Effector memory CD8-positive, alpha-beta T cell (primary cell): ENCODE measurements at places on chromosomes 7 and 10.

DNA sequence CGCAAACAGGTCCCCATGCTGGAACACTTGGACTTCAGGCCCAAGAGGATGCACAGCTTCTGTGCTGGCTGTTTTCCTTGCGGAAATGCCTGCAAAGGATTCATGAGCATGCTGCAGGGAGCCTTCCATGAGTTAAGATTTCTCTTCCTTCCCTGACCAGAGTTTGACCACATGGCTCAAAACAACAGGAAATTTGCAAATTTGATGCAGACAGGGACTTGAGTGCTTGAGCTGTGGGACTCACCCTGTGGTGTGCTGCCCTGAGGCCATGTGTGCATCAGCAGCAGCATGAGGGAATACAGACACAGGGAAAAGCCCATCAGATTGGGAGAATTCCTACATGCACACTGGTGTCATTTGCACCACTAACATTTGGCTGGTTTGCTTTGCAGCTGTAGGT is 195.4 kb downstream of the CDC14C start:
- DNase-seq: no peak

DNA sequence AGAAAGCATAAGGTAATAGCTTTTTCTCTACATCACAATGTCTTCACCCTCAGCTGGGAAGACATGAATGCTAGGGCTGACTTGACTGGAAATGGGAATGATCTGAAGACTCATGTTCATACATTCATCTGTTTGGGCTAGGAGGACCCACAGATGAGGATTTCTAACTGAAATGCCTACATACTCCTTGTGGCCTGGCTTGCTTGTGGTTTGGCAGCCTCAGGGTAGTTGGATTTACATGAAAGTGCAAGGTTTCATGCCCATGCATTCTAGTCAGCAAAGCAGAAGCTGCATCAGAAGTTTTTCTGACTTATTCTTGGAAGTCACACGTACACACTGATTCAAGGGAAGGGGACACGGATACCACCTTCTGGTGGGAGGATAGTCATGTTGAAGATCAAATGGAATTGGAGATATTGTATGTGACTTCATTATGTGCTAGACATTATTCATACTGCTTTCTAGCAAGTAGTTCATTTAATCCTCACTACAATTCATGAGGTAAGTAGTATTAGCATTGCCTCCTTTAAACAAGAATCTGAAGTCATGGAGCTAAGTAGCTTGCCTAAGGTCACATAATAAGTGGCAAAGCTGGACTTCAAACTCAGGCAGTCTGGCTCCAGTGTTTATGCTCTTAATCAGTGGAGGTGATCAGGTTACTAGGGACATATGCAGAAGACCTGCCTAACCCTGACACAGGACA is 957.0 kb downstream of the LRMDA start:
- no peak for DNase-seq

DNA sequence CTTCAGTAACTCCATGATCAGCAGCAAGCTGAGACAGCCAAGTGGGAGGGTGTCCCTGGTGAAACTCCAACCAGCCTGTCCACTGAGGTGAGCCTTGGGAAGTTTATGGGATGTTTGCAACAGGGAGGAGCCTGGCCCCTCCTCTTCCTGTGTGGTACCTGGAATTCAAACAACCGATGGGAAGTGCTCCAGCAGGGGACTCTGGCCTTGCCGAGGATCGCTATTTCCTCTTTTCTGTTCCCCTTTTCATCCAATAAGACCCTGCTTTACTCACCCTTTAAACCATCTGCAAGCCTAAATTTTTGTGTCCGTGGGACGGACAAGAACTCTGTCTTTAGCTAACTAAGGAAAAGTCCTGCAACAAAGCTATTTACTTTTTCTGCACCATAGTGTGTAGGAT is 491.1 kb upstream of the ZMIZ1 start:
- no peak for DNase-seq

- no peak for DNase-seq
Observed at GRCh38 chr10:7458556-7458955, 47.7 kb upstream of the SFMBT2 start.

DNA sequence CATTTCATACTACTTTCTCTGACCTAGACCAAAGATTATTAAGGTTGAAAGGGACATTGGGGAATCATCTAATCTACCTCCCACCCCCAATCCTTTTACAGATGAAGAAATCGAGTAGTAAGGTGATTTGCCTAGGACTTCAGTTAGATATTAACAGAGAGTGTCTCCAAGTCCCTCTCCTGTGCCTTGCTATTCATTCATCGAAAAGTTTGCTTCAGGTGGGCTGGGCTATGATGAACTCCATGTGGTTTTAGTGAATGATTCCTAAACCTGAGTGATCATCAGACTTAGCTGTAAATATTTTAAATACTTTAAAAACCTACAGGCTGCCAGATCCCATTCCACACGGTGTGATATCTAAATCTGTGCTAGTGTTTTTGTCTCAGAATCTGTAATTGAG is 259.4 kb upstream of the SORCS1 start:
- no peak for DNase-seq

- DNase-seq: no peak
Observed at GRCh38 chr10:103855852-103856796, 748 bp upstream of the SH3PXD2A start.

DNA sequence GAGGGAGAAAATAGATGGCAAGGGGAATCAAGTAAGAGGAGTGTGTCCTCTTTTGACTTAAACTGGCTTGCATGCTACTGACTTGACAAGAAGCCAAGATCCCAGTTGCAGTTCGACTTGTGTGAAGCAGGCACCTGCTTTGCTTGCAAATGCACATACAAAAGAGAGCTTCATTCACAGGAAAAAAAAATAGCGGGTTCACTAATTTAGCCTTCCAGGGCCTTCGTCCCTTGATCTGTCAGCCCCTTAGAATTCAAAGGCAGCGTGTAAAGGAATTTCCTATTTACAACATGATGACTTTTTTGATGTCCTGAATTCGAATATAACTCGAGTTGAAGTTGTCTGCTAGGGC is 192.1 kb downstream of the CELF2 start:
- DNase-seq: no peak

GRCh38 chr7:127893547-127893946 is 137.7 kb downstream of the LRRC4 start:
- no peak for DNase-seq

DNA sequence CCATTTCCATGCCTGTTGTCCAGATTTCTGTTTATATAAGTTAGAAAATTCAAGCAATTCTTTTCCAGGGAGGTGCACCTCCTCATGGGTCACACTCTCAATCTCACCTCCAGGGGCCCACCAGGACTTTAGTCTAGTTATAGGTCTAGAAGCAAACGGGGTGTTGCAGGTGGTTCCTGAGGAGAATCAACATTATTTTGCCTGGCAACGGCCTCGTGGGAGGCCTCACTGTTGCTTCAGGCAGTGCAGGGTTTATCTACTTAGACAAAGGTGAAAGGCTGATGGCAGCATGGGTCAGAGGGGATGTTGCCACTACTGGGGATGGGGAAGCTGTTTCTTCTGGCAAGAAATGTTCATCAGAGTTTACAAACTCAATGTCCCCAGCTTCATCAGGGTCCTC is 56.7 kb upstream of the LRRC18 start:
- no peak for DNase-seq

DNA sequence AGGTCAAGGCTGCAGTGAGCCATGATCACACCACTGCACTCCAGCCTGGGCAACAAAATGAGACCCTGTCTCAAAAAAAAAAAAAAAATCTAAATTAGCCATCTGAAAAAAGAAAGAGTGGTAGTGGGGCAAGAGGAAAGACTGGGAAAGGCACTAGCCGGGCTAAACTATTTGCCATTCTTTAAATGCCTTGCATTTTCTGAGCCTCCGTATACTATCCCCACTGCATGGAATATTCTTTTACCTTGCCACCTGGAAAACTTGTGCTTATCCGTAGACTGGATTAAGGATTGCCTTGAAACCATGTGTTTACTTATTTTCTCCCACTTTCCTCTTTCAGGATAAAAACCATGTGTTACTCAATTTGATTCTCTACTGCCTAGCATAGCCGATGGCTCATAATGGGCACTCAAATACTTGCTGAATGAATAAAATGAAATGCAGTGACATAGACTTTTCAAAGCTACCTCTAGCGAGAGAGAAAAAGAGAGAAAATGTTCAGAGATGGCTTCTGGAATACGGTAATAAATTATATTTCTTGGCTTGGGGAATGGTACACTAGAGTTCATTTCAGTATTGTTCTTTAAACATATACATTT is 30.6 kb downstream of the HYCC1 start:
- no peak for DNase-seq

DNA sequence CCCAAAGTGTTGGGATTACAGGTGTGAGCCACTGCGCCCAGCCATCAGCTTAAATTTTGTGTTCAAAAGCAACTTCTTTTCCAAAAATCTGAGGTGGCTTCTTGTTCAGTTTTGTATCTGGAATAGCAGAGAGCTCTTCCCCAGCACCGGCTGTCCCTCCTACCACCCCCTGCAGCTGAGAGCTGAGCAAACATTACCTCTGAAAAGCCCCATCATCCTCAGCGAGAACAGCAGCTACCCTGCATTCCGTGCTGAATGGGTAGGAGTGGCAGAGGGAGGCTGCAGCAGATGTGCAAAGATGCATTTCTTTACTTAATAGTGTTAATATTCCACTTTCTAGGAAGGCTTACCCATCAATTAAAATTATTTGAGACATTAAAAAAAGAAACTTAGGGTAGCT is 31.8 kb downstream of the CCM2 start:
- DNase-seq: no peak
